ENCODE measurements at places on chromosomes 3 and 15.

DNA sequence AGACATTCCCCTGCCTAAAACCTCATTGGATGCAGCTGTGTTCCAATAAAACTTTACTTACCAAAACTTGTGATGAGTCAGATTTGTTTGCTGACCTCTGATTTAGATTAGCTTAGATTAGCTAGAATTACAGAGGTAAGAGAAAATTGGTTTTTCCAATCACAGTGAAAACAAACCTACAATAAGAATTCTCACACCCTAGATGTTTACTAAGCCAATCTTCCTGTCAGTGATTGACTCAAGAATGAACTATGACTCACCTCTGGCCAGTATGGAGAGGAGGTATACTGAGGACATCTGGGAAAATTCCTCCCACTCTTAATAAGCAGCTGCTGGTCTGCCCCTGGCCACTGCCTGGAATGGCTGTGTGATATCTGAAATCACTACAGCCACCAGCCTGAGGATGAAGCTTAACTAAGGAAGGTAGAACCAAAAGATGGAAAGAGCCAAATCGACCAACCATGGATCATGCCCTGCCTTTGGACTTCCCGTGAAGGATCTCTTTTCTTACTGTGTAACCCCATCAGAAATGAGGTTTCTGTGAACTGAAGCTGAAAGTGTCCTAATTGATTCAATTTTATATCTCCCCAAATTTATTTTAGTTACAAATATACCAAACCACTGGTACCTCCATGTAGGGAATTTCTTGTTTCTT lies 19.0 kb upstream of the GHSR start:
- DNase-seq = no peak

GRCh38 chr3:183108001-183108449 lies 8.7 kb upstream of the MCCC1 start:
- DNase-seq = no peak

GRCh38 chr15:69467636-69468035 lies 15.0 kb downstream of the RPLP1 start:
- no peak for DNase-seq

- DNase-seq = no peak
These were observed 10.6 kb upstream of the POLG start for GRCh38 chr15:89345248-89345647.

DNA sequence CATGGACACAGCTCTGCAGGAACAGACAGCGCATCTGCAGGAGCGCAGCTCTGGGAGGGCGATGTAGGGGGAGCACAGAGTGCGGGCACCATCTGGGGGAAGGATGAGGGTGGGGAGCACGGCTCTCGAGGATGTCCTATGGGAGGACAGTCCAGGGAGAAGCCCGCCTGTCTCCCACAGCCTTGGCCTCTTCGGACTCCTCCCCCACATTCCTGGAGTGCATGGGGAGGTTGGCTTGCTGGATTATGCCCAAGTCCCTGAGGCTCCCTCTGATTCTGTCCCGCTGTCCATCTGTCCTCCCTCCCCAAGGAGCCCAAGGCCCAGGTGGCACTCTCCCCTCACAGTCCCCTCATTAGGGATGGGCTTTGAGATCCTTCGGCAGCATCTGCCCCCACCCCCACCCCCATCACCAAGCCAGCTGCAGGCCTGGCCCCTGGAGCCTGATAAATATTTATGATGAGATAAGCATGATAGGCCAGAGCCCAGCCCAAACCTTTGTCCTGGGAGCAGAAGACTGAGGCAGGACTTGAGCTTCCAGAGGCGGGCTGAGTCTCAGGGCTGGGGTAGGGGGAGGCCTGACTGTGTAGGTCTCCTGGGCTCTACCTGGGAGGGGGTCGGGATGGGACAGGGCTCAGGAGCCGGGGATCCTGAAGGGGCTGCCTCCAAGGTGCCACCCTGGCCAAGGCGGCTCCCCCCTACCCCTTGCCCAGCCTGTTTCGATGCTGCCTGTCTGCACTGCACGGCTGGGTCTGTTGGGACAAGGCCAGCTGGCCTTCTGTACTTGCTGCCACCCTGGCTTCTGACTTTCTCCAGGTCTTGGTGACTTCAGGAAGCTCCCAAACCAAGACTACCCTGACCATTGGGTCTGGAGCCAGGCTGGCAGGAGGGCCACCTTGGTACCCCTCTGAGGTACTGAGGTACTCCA lies 28.6 kb upstream of the SEMA3F start:
- DNase-seq = no peak

DNA sequence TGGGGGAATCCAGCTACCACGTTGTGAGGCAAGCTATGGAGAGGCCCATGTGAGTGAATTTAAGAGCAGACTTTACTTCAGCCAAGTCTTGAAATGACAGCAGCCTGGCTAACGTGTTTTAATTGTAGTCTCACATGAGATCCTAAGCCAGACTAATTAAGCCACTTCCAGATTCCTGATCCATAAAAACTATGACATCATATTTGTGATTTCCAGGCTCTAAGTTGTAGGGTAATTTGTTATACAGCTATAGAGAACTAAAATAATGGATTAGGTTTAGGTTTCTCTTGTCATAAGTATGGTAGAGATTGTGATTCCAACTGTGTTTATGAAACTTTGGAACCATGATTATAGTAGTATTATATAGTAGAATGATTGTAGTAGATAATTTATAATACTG lies 329.5 kb downstream of the DOCK3 start:
- DNase-seq = no peak

DNA sequence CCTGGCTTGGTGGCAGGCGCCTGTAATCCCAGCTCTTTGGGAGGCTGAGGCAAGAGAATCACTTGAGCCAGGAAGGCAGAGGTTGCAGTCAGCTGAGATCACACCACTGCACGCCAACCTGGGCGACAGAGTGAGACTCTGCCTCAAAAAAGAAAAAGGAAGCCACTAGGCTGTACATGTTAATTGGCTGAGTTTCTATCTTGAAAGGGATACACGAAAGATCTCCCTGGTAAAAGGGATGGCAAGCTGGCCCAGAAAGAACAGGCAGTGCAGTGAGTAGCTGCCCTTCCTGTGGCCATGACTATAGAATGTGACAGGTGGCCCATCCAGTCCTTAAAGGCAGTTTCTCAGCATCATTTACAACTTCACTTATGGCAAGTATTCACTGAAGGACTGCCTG lies 12.3 kb downstream of the LRIG1 start:
- no peak for DNase-seq

GRCh38 chr15:75350601-75351361 lies 3.9 kb downstream of the NEIL1 start:
- DNase-seq = no peak

- no peak for DNase-seq
These were observed 11.4 kb downstream of the MAN2A2 start for GRCh38 chr15:90914305-90915080.

DNA sequence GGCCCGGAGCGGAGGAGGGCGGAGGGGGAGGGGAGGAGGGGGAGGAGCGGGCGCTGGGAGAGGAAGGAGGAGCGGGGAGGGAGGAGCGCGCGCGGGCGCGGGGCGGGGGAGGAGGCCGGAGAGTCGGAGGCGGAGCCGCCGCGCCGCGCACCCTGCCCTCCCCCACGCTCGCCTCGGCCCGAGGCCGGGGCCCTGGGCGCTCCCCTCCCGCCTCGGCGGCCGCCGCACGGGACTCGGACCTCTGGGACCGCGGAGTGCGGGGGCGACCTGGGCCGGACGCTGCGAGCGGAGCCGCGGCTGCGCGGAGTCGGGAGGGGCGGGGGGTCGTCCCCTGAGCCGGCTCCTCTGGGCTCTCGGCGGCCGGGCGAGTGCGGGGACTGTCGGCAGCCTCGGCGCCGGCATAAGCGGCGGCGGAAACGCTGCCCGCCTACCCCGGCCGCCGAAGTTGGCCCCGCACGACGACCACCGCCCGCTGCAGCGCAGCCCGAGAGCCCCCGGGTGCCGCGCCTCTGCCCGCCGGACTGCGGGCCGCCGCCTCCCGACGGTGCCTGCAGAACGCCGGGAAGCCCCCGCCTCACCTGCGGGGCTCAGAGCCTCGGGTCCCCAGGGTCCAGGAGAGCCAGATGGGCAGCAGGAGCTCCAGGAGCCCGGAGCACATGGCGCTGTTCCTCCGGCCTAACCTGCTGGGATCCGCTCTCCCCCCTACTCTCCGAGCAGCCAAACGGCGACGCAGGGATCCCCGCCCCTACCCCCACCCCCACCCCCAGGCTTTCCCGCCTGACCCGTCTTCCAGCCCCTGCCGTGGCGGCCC lies 406 bp upstream of the GABRB3 start:
- DNase-seq = no peak

- no peak for DNase-seq
These were observed 347.5 kb upstream of the TMCO5A start for GRCh38 chr15:37586976-37587375.

GRCh38 chr3:55631766-55632331 lies 144.7 kb upstream of the WNT5A start:
- DNase-seq = peak; percentile 57

DNA sequence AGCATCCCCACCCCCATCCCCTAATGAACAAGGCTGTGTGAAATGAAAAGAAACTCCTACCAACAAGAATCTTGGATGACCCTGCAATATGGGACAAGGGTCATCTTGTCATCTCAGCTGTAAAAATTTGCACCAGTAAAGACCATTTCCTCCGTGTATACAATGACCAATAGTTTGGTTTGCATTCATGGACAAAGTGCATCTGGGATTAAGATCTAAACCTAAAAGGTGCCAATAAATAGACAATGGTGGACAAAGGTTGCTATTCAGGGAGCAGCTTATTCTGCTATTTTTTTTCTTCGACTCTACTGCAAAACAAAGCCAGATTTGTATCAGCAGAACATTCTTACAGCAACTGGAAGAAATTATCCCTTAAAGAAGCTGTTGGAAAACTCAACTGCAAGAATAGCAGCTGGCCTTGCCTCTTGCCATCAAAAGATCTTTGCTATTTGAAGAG lies 8.0 kb downstream of the MGLL start:
- no peak for DNase-seq

DNA sequence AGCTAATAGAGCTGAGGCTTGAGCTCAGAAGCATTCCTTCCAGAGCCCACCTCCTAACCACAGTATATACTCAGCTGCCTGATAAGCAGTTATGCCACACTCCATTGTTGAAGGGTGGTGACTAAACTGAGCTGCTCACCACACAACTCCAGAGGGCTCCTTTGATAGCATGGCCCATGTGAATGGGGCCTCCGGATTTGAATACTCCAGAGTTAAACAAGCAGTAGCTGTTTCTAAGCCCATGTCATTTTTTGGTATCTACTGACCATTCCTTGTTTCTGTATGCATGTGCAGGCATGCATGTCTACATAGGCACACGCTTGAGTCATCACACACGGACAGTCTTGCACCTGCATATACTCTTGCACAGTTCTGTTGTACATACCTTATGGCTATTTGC lies 28.9 kb downstream of the IGSF10 start:
- DNase-seq = peak; percentile 90

DNA sequence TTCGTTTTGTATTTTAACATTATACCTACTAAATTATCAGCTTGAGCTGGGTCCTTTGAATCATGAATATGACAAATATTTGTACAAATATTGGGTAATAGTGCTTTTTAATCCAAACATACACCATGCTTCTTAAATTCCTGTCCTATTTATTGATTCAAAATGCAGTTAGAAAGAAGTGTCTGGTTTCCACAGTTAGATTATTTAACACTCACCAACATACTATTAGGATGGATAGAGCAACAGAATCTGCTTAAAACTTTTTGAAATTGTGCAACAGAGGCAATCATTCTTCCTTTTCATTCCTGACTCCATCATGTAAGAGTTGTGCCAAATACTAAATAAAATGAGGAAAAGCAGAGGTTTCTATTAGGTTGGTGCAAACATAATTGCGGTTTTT lies 281.2 kb downstream of the LSAMP start:
- no peak for DNase-seq

GRCh38 chr3:153373606-153374005 lies 211.6 kb downstream of the RAP2B start:
- no peak for DNase-seq

Data from Karpas-422 (cell line).